Hippocampal formation (tissue), 2 donors: ENCODE measurements at places on chromosomes 12 and 14.

DNA sequence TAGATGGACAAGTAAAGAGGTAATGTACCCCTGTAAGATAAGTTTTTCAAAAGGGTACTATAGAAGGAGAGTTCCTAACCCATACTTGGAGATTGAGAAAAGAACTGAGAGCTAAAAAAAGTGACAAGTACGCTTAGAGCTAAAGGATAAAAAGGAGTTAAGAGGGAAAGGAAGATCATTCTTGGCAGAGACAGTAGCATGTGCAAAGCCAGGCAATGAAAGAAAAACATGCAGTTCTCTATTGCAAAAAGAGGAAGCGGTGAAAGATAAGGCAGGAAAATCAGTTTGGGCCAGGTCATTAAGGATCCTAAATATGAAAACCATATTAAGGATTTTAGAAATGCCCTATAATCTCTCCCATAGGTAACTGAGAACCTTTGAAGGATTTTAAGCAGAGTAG lies 500.4 kb upstream of the GARIN6 start:
- DNase-seq: no peak

DNA sequence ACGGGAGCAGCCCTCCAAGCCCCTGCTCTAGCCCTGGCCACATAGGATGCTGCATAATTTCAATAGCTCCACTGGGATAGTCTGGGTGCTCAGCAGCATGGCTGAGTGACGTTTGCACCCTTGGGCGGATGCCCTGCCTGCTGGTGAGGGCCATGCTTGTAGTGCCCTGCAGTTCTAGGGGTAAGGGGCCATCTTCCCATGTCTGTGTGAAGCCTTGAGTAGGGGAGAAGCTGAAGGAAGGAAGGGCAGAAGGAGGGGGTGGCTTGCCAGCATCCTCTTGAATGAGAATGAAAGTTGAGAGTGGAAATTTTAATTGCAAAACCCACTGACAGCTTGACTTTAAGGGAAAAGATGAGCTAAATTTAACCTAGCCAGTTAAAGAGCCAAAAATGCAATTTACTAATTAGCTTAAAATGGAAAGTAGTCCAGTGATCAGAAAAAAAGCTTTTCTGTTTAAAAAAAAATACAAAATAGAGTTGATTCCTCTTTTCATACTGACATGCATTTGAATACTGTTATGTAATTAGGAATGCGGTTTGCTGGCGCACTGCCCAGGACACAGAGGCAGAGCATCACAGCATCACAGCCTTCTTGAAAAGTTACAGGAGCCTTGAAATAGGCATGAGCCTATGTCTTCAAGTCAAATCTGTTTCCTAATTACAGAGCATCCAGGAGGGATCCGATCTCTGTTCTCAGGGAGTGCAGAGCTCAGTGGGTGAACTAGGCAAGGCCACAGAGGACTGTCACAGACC lies 18.5 kb upstream of the EML1 start:
- DNase-seq: peak; percentile 14

GRCh38 chr14:95274279-95274678 lies 45.4 kb downstream of the CLMN start:
- no peak for DNase-seq

DNA sequence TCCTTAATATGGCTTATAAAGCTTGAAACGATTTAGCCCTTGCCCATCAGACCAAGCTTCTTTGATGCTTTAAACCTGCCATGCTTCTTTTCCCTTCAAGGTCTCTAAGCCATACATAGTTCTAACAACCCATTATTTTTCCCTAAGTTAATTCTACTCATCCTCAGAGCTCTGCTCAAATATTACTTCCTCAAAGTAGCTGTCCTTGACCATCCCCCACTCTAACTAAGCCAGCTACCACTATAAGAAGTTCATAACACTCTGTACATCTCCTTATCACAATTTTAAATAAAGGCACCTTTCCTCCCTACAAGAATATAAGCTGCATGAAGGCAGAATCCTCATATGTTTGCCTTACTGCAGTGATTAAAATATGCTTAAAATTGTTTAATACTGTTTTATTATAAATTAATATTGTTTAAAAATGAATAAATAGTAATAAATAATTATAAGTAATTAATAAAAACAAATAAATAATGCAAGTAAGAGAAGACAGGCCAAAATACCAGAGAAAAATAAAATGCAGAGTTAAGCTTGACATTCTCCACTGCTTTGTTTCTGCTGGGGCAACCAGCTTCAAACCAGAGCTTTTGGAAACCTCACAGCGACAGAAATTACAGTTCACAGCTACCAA lies 76.8 kb downstream of the NUMB start:
- DNase-seq: no peak

DNA sequence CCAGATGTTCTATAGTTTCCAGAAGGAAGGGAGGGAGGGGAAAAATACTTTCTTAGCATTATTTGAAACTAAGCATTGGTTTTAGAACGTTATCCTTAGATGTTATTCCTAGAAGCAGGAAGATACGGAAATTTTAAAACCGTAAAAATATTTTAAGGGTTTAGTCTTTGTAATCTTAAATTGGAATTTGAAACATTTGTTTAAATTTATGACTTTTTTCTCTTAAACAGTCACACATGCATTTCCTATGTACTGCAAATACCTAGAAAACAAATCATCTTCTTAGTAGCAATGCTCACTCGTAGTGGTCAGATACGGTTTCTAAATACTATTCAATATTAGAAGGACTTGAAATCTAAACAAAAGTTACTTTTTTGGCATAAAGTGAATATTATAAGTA lies 282.0 kb downstream of the ERC1 start:
- no peak for DNase-seq

GRCh38 chr14:99790201-99790977 lies 2.8 kb upstream of the EML1 start:
- no peak for DNase-seq

GRCh38 chr14:76086636-76087035 lies 65.1 kb upstream of the GPATCH2L start:
- peak; percentile 46 for DNase-seq

DNA sequence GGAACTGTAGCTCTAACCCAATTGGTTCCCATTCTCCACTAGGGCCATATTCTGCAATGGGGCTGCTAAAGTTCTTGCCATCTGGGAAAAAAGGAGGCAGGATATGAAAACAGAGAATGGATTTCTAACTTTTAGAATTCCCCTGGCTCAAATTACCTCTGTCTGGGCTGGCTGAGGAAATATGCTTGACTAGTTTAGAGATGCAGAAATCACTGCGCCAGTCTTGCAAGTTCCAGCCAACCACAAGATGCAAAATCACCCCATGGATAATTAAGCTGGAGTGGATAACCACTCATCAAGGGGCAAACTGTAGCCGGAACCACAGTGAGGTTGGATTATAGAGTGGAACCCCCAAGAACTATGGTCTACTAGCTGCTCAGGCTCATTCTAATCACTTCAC lies 126.3 kb downstream of the RALGAPA1 start:
- DNase-seq: no peak

- no peak for DNase-seq
Measured at GRCh38 chr14:21231020-21231652, 38.1 kb downstream of the HNRNPC start.

- no peak for DNase-seq
Measured at GRCh38 chr12:70936203-70936813, 15.8 kb upstream of the PTPRR start.

DNA sequence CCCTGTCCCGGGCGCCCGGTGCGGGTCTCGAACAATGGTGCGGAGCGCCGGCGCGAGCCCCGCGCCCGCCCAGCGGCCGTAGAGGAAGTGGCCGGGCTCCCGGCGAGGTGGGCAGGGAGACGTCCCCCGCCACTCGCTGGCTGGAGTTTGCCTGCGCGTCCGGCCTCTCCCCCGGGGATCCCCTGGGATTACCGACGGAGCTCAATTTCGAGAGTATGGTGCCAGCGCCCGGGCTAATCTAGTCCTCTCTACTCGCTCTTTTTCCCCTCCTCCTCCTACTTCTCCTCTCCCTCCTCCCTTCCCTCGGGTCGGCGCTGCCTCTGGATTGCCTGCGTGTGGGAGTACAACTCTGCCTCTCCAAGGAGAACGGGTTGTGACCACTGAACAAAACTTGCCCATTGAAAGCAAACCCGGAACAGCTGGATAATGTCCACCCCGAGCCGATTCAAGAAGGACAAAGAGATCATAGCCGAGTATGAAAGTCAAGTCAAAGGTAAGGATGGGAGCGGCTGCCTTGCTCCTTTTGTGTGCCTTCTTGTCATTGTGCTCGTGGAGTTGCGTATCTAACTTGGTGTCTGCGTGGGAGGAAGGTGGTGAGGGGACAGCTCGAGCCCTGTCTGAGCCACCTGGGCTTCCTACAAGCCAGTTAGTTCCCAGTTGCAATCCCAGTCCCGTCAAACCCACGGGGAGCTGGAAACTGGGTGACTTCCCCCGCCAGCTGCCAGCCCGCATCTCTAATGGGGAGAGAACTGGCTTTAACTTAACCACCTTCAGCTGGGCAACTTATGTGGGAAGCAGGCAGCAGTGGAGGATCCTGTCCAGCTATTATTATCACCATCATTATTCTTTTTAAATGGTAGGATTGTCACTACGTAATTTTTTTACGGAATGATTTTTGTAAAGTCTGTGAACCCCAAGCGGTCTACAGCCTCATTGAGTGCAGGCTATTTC lies at the start of gene SRGAP1:
Gene SRGAP1, plus strand, starts transcription at position 310 of the 951 bp plus-strand sequence. Its CDS starts 117 bp downstream, at position 427.
- DNase-seq: peak; percentile 74

DNA sequence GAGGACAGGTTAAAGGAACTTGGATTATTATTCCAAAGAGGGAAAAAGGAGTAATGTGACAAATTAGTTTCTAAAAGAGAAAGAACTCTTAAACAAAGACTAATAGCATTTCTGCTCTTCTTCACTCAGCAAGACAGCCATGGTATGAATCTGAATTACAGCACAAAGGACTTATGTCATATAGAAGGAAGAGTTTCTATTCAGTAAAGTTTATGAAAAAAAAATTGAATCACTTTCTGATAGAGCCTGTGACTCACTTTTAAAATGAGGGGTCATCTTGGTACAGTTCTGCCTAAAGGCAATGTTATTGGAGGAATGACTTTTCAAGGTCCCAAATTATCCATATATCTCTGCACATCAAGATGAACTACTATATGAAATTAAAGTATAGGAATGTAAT lies 101.7 kb downstream of the DUSP6 start:
- DNase-seq: no peak

GRCh38 chr12:123576611-123577010 lies 7.7 kb upstream of the TMED2 start:
- no peak for DNase-seq

- no peak for DNase-seq
Measured at GRCh38 chr12:57110104-57111030, 795 bp downstream of the STAT6 start.

GRCh38 chr12:53516758-53517455 lies 9.6 kb upstream of the NPFF start:
- no peak for DNase-seq

DNA sequence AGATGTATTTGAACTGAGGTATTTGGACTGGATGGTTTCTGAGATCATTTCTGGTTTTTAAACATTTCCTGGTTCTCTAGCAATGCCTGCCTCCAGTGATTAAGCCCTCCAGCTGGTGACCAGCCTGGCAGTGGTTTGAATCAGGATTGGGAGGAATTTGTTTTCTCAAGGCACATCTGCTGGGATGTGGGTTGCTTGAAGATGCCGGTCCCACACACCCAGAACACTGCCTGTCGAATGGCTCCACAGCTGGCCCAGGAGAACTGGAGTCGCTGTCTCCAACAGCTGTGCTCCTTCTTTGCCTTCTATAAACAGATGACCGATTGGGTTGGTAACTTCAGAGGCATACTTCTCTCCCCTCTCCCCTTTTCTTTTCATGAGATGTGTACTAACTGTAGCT lies 258.0 kb upstream of the DDHD1 start:
- no peak for DNase-seq

DNA sequence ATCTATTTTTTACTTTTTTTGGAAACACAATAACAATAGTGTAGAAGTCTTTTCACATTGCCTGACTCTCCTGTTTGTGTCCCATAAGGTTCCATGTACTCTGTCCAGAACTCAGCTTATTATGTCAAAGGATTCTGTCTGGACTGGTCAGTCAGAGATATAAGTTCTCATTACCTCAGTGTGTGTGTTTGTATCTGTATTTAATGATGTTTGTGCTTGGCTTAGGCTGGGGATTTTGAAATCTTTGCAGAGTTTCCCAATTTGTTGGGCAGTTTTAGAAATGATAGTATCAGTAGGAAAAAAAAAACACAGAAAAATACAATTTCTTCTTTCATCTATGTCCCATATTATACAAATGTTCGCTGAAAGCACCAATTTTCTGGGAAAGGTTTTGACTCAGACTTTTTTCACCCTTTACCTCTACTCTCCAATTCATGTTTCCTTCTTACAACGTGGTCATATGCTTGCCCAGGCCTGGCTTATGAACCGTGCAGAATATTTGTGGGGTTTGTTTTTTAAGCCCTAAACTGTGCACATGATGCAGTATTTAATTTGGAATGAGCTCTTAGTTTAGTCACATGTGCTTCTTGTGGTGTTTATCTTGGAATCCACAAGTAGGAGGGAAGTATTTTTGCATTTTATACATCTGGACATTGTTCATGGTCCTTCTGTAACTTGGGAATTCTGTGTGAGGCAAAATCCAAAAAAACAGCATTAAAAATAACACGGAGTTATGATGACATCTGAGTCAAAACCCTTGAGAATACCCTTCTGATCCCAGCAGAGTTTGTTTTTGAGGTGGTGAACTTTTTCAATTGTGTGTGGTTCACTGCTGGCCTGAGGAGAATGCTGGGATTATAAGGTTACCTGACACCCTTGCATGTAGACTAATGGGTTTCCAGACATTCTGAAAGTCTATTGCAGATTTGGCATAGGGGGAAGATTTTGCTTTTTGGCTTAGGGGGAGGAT lies 121.2 kb downstream of the RAD51B start:
- no peak for DNase-seq

GRCh38 chr12:27207615-27208413 lies 36.3 kb upstream of the STK38L start:
- no peak for DNase-seq

- no peak for DNase-seq
Measured at GRCh38 chr14:74611650-74612349, at the start of gene LTBP2. TSS of gene LTBP2 (minus strand) at chr14:74612237. CDS start at chr14:74611944, 293 bp downstream.

GRCh38 chr14:60965402-60965801 lies 15.5 kb downstream of the TRMT5 start:
- DNase-seq: no peak

DNA sequence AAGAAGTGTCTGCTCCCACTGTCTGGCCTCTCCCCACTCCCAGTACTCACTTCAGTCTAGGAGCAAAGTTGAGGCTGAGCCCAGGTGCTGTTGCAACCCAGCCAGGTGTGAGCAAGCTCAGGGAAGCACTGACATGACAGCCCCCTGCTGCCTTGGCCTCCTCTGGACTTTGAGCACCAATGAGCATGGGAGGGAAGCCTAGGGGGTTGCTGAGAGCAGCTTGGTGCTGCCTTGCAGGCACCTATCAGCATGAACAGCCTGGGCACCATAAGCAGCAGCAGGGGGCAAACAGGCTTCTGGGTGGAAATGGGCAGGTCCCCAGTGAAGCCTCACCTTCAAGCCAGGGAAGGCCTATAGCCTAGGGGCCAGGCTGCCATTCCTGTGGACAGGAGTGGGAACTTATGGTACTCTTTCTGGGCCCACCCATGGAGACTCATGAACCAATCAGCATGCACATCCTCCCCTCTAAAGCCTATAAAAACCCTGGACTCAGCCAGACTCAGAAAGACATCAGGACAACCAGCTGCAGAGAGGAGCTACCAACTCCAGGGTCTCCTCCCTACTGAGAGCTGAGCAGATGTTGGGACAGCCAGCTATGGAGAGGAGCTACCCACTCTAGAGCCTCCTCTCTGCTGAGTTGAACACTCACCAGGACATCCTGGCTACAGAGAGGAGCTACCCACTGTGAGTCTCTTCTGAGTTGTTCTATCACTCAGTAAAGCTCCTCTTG lies 49.3 kb downstream of the EGLN3 start:
- DNase-seq: no peak
